Stimulated activated CD4-positive, alpha-beta T cell treated with anti-CD3 and anti-CD28 coated beads, Interleukin-12 subunit alpha, Interleukin-12 subunit beta, amount 100 ng/mL, for 48 hours (primary cell): ENCODE measurements at places on chromosomes 5 and 9.

- DNase-seq: no peak
These were observed 624.1 kb downstream of the ISL1 start for GRCh38 chr5:52007230-52007858.

DNA sequence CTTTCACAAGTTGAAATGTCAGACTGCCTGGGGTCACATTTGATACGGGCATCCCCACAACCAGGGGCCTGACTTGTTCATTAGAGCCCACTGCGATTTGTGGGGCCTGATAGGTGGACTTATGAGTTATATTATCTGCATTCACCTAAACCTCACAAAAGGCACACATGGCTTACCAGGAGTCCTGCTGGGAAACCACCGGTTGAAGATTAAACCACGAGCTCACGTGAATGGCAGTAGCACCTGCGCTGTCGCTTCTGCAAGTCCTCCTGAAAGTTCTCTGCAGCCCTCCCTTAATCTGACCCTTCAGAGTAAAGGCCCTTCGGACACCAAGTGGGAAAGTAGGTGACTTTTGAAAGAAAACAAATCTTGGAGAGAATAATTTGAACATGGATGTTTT lies 68.9 kb downstream of the PPIC start:
- DNase-seq: no peak

GRCh38 chr9:80509358-80509757 lies 937.6 kb downstream of the TLE4 start:
- no peak for DNase-seq

- no peak for DNase-seq
These were observed 72.1 kb upstream of the ARAP3 start for GRCh38 chr5:141753971-141754713.

GRCh38 chr5:32275396-32275741 lies 37.4 kb downstream of the MTMR12 start:
- DNase-seq: no peak

DNA sequence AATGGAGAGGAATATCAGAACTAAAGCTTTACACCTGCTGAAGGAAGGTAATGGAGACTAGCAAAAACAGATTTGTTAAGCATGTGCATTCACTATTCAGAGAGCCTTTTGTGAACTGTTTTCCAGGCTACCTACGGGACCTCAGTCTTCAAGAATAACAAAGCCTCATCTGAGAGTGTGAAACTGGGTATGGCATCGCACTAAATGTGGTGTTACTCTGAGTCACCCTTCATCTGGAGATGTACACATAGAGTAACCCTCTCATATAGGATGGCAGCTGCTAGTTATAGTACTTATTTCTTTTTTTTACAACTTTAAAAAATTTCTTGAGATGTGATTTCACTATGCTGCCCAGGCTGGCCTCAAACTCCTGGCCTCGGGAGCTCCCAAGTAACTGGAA lies 306.8 kb downstream of the ZNF608 start:
- DNase-seq: no peak
